ENCODE measurements at places on chromosomes 7 and 10.

DNA sequence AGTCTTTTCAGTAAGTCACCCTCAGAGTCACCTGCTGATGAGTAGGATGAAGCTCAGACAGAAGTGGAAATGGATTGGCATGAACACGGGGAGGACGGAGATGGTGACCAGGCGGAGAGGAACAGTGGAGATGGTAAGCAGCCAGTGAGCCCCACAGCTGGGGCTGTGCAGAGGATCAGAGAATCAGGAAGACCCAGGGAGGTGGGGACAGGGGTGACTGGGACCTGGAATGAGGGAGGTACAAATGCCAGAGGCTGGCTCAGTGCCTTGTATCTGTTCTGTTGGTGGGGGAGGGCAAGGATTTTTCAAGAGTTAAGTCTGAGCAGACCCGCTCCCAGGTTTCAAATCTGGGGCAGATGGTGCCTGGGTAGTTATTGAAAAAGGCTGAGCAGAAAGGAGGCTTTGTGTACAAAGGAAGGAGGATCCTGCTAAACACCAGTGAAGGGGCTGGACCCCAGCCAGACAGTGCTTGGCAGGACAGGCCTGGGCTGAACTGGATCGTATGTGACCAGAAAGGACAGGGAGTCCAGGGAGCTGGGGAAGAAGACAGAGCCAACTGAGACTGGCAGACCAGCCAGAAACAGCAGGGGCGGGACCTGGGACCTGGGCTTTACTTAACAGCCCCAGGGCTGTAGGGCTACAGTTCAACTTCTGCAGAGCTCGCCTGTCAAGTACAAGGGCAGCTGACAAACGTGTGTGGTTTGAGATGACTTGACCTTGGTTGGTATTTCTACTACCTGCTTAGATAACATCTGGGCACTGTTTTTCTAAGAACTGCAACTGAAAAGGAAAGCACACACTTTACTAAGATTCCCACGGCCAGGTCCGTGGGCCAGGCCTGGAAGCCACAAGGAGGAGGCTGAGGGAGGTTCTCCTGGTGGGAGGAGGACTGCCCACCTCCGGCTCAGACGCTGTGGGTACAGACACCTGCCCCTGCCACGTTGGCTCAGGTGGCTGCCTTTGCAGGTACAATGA is 13.2 kb upstream of the FRMPD2 start:
- peak; percentile 46 for DNase-seq

GRCh38 chr7:2719007-2719406 is 31.0 kb downstream of the AMZ1 start:
- DNase-seq = no peak

DNA sequence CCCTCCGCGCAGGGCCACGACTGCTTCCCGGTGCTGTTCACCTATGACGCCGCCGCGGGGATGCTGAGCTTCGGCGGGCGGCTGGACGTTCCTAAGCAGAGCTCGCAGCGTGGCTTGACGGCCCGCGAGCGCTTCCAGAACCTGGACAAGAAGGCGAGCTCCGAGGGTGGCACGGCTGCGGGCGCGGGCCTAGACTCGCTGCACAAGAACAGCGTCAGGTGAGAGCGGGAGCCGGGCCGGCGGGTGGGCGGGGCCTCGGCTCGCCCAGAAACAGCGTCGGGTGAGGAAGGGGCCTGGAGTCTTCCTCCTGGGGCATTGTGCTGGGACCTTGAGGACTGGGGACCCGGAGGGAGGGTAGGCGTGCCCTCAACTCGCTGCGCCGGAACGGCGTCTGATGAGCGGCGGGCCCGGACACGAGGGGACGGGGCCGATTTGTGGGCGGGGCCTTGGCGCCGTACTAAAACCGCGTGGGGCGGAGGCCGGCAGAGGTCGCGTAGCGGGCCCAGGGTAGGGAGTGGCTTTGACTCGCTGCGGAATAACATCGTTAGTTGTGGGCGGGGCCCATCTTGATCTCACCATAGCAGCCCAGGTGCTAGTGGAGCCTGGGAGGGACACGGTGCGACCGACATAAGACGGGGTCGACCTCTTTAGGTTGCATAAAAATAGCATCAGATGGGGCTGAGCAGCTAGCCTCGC is 15.6 kb downstream of the PDAP1 start:
- no peak for DNase-seq

DNA sequence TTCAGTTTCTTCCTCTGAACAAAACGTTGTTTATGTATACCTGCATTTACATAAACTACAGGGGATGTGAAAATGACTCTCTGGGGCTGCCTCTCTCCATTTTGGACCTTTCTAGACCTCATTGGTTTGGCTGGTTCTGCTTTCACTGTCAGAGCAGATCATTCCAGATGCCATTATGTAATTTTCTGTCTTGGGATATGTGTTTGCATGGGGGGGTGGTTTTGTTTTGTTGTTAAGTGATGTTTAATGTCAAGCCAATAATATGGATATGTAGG is 172.4 kb downstream of the LRRC4 start:
- no peak for DNase-seq

- no peak for DNase-seq
These were observed 64.8 kb downstream of the ABLIM1 start for GRCh38 chr10:114593240-114593792.

DNA sequence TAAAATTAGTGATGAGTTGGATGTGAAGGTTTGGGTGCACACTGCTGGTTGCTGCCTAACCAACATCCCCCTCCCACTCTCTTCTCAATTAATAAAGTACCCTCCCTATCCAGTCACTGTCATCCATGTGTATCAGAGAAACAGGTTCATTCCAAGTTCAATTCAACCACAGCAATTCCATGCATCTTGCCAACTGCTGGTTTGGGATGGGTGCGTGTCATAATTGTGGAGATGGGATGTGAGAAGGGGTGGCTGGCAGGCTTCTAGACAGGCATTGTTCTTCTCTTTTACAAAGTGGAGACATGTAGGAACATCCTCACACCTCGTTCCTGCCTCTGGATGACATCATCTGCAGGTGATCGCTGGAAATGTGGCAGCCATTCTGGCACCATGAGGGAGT is 7.5 kb upstream of the CNPY1 start:
- no peak for DNase-seq

- DNase-seq = no peak
These were observed 6.7 kb downstream of the OR13A1 start for GRCh38 chr10:45308707-45309106.

DNA sequence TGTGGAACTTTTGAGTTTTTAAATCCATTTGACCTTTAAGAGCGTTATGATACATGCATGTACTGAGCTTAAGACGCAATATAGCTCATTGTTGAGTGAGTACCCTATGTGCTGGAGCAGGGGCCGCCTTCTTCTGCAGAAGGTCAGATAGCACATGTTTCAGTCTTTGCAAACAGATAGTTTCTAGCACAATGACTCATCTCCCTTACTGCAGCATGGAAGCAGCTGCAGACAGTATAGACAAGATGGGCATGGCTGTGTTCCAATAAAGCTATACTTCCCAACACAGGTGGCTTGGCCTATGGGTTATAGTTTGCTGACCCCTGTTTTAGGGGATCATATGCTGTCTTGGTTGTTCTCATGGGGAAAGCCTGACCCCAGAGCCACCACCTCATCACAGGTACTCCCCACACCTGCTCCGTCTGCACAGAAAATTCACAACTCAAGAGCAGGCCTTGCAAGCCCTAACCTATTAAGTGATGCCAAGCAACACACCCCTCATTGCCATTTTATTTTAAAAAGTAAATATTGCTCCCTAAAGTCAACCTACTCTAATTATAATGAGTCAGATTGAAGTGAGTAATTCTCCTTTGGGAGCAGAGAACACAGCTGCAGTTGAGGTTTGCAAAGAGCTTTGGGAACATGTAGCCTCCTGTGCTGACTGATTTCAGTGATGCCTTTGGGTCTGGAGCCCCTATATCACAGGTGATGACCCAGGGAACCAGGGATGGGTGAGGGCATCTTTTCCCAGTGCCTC is 330.1 kb downstream of the PAXIP1 start:
- no peak for DNase-seq

DNA sequence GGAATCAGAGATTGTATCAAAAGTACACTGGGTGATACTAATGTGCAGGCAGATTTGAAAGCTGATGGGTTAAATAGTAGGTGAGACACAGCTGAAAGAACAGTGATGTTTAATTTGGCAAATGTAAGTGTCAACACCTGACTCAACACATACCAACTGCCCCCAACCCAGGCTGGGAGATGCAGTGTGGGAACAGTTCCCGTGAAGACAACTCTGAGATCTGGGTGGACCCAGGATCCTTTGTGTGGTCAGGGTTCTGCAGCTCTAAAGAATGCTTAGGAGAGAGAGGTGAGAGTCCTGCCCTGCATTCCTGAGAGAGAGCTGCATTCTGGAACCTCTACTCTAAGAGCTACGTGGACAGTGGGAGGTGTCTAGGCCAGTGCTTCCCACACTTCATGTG is 479.7 kb downstream of the RPS24 start:
- no peak for DNase-seq

GRCh38 chr7:67950321-67951083 is 953.9 kb downstream of the TYW1 start:
- no peak for DNase-seq

- DNase-seq = no peak
These were observed 103.3 kb downstream of the SEMA3A start for GRCh38 chr7:84091318-84091717.

DNA sequence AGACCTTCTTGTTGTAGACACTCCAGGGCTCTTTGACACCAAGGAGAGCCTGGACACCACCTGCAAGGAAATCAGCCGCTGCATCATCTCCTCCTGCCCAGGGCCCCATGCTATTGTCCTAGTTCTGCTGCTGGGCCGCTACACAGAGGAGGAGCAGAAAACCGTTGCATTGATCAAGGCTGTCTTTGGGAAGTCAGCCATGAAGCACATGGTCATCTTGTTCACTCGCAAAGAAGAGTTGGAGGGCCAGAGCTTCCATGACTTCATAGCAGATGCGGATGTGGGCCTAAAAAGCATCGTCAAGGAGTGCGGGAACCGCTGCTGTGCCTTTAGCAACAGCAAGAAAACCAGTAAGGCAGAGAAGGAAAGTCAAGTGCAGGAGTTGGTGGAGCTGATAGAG is 5.5 kb downstream of the GIMAP7 start:
- DNase-seq = no peak

- DNase-seq = peak; percentile 81
These were observed 19.9 kb downstream of the TCAF1 start for GRCh38 chr7:143882020-143882603.

DNA sequence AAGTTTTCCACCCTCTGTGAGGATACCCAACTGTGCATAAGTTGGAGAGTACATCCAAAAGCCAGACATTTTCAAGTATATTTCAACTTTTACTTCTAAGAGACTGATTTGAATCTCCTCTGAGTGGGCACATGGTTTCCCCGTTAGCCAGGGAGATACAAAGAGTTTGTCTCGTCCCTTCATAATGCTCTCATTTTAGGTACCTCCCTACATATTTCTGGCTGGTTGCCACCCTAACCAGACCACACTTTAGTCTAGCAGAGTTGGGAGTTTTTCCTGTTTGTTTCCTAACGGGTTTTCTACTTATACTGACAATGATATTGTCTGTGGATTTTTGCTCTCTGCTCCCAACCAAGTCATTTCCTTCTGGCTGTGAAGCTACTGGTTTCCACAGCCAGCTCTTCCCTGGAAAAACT is 180.3 kb downstream of the CCDC71L start:
- DNase-seq = no peak

DNA sequence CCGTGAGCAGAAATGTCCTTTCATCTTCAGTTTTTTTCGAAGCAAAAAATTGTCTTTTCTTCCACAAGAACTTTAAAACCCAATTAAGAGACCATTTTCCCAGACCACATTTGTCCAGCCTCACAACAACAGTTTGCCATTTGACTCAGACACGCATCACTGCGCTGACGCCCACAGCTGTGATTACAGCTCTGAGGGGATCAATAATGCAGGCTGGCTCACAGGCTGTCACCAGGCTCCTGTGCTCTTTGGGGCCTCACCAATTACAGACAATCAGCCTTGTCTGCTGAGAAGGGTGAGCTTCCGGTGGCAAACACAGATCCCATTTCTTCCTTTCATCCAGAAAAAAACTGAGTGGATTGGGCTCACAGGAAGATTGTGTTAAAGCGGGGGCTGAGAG is 33.3 kb downstream of the DDC start:
- DNase-seq = no peak

GRCh38 chr7:84837405-84837804 is 349.5 kb downstream of the SEMA3D start:
- DNase-seq = no peak

GRCh38 chr7:157719705-157720655 is 383.2 kb downstream of the DNAJB6 start:
- DNase-seq = no peak

GRCh38 chr10:94277450-94277849 is 85.3 kb downstream of the NOC3L start:
- no peak for DNase-seq

GRCh38 chr10:64619102-64619501 is 1097.9 kb downstream of the REEP3 start:
- DNase-seq = no peak

DNA sequence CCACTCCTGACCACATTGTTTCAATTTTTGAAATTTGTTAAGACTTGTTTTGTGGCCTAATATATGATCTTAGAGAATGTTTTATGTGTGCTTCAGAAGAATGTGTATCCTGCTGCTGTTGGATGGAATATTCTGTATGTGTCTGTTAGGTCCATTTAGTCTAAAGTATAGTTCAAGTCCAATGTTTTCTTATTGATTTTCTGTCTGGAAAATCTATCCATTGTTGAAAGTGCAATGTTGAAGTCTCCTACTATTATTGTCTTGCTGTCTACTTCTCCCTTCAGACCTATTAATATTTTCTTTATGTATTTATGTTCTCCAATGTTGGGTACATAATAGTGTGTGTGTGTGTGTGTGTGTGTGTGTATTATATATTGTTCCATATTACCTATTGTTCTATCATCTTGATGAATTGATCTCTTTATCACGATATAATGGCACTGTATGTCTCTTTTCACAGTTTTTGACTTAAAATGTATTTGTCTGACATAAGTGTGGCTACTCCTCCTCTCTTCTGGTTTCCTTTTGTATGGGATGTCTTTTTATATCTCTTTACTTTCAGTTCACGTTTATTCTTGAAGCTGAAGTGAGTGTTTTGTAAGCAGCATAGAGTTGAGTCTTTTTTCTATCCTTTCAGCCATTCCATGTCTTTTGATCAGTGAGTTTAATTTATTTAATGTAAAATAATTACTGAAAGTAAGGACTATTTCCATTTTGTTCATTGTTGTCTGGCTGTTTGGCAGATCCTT is 61.3 kb downstream of the AKR1D1 start:
- no peak for DNase-seq

GRCh38 chr7:561631-562373 is 42.2 kb upstream of the PDGFA start:
- DNase-seq = no peak

DNA sequence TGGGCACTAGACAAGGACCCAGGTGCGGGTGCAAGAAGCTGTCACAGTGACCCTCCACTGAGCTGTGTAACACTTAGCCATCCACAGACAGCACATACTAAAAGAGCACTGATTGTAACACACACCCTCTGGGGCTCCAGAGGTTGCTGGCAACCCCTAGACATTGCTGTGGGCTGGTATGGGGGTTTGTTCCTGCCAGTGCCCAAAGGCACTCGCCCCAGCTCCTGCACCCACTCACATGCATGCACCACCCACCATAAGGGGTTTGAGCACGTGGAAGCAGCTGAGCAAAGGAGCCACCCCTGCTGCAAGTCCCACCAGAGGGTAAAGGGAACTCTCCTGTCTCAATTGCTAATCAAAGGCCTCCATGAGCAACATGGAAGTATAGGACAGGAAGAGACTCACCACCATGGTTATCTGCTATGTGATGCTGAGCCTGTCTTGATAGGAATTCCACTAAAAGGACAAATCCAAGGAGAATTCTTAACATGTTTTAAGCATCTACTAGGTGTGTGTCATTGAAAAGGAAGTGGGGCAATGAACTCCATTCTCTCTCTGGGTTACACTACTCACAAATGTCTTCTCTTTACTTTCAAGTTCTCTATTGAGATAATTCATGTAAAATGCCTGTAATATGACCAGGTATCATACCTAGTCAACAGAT is 103.1 kb downstream of the GFRA1 start:
- DNase-seq = no peak
